ENCODE measurements at places on chromosomes 4 and X. TPM values are rescaled to one million over a fixed set of nuclear protein-coding genes. Genes with fewer than 3 reads are reported as not detected.

- H3K27me3 ChIP-seq: no peaks in the 10 kb centered on the region
- no peak for DNase-seq
- H3K36me3 ChIP-seq: no peaks in the 10 kb centered on the region
- no peak overlapping the region for H3K27ac ChIP-seq
- no peak overlapping the region for H3K4me3 ChIP-seq
These were observed 17.0 kb downstream of the LAMP2 start for GRCh38 chrX:120452131-120452530.

Gene LONRF3
- total RNA-seq: 13.6 TPM

Gene DCAF8L2
- not detected for total RNA-seq

Gene CFAP47
- 0.16 TPM for total RNA-seq

GRCh38 chr4:120491481-120491880, 424.8 kb upstream of the MAD2L1 start:
- no peak overlapping the region for H3K4me3 ChIP-seq
- no peak for DNase-seq
- H3K27me3 ChIP-seq: no peaks in the 10 kb centered on the region

DNA sequence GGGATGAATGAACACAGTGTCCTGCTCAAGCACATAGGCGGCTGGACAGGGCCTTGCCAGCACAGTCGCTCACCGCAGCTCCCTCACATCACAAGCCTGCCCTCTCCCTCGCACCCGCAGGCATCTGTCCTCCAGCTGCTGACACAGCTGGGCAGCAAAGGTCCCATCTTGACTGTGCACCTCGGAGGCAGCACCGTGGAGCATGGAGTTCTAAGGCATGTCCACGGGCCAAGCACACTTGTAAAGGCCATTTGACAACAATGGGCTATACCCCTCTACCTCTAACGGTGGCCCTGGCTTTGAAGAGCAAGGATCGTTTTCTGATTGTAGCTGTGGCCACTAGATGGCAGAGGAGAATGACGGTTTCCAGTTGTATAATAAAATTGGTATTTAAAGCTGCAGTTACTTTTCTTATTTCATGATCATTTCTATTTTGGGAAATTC, 53.8 kb downstream of the APLN start:
- no peak overlapping the region for H3K4me3 ChIP-seq
- H3K36me3 ChIP-seq: no peaks in the 10 kb centered on the region
- H3K27ac ChIP-seq: no peak overlapping the region
- no peaks in the 10 kb centered on the region for H3K4me1 ChIP-seq

DNA sequence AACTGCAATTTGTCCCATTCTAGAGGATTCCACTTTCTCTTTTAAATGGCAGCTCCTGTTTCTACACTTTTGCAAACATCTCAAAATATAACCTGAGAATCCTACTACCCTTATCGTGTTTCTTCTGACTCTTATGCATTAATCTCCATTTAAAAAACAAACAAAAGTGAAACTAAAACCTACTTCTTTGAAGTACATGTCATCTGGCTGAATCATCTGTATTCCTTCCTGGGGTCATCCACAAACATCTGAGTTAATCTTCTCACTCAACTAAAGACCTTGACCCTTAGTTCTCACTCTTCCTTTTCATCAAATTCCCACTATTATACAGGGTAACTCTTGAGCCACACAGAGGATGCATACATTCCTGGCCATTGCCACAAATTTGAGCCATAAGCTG, 584.8 kb downstream of the PPARGC1A start:
- H3K4me3 ChIP-seq: no peak overlapping the region
- H3K4me1 ChIP-seq: no peaks in the 10 kb centered on the region
- no peaks in the 10 kb centered on the region for H3K36me3 ChIP-seq

Measured in breast epithelium (tissue), 4 donors.